Gastrocnemius medialis (tissue), 4 donors: ENCODE measurements at places on chromosomes 2 and 18.
A peak's percentile ranks its signal among the peaks of the same experiment; 100 is the strongest.

DNA sequence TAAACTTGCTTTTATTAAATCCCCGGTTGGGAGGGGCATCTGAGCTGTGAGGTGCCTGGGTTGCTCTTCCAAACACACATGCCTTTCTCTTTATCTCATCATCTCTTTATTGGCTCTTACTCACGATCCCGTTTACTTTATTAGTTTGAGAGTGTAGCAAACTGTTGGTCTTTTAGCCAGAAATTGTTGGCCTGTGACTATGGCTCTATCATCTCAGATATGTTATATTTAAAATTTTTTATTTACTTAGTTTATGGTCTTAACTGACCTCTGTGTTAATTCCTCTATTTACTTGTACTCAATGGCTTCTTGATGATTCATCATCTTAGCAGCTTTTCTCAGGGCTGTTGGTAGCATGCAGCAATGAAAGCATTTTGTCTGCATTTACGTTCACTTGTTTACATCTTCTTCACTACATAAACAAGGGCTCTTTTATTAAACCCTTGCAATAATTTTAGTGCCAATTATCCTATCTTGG lies 408.4 kb downstream of the HRH4 start:
- no peak for DNase-seq

GRCh38 chr2:14634489-14635390 lies 2.2 kb downstream of the LRATD1 start:
- peak; percentile 34 for DNase-seq

DNA sequence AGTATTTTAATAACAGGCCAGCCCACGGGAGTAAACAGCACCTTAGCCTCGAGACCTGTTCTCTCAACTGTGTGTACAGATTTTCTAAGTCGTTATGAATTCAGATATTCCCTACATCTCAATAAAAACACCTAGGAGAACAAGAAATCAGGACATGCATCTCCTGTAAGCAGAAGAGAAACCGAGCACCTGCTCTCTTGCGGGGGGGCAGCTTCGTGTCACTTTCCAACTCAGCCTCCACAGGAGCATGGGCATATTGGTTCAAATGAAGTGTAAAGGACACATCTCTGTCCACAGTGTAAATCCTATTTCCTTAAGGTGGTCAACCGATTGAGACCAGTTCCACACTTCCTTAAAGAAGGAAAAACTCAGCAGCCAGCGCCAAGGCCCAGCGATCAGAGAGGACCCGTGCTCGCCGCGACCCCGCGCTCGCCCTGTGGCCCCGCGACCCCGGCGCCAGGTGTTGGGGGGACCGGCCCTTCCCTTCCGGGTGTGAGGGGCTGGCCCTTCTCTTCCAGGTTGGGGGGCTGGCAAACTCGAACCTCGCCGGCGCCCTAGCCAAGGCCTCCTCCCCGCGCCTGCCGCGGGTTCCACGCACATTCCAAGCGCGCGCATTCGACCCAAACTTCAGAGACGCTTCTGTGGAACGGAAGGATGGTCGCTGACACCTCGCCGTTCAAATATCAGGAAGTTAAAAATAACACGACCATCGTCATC lies 652 bp downstream of the SH3YL1 start:
- no peak for DNase-seq

GRCh38 chr2:44135771-44136170 lies 32.9 kb upstream of the PPM1B start:
- DNase-seq, result no peak

DNA sequence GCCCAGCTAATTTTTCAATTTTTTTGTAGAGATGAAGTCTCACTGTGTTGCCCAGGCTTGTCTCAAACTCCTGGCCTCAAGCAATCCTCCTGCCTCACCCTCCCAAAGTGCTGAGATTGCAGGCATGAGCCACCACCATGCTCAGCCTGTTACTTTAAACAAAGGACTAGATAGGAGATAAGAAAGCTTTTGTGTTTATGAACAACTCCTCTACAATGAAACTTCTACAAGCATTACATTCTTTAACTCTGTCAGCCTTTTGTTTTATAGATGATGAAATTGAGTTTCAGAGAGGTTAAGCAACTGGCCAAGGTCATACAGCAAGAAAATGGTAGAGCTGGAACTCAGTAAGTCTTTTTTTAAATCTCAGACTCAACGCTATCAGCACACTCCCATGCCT lies 22.7 kb downstream of the ALPK2 start:
- no peak for DNase-seq

GRCh38 chr2:158509928-158510797 lies 53.4 kb downstream of the PKP4 start:
- no peak for DNase-seq

DNA sequence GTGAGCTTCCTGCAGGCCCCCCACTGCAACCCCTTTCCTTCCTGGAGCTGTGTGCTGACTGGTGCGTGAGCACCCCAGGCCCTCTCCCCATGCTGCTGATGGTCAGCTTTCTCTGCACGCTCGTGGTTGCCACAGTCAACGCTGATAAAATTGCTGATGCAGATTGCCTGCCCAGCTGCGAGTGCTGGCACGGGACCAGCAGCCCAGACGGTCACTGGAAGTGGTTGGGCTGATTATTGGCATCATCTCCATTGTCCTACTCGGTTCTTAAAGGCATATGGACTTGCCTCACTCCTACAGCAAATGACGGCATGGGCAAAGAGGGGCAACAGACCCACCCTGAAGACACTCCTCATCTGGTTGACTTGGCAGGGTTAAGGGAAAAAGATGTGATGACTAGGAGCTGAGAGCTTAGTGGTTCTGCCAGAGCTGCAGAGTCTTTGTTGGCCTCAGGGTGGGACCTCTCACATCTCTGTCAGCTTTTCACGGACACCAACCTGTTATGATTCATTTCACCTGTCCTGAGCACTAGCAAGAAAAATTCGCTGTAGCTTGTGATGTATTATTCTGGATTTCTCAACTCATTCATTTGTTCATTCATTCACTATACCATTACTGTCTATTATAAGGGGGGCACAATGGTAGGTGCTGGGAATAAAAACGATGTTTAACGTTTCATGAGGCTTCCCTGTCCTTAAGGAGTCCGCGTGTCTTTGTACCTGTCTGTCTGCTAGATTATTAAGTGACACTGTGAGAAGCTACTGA lies 38.4 kb downstream of the PAX8 start:
- peak; percentile 78 for DNase-seq

DNA sequence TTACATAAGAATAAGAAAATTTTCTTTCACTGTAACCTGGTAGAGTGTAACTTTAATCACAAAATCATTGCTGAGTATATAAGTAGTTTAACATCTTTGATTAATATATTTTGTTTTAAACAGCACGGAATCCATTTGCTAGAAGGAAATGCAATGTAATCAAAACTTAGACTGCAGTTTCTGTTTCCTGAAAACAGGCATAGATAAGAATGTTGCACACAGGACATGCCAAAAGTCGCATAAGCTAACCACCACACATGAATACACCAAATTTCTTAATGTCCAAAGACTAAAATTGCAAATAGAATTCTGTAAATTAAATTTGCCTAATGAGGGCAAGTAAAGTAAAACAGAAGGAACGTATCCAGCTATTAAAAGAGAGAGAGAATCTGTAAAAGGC lies 51.0 kb upstream of the SERPINB2 start:
- DNase-seq, result no peak

DNA sequence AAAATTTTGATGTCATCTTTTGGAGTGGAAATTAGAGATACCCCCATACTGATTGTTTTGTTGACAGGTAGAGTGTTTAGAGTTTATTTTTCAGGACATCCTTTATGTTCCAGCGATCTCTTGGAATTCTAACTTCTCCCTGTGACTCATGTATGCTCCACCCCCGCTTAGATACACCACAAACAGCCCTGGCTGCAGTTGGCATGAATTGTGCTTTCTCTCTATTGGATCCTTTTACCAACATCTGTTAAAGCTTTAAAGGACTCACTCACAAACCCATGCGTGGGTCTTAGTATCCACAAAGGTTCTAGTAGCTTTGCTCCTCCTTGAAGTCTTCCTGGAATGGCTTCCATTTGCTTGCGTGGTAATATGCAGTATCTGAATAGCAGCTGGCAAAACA lies 409.5 kb upstream of the POU3F3 start:
- DNase-seq, result no peak
